ENCODE measurements at places on chromosomes 12 and 14. TPM values are rescaled to one million over a fixed set of nuclear protein-coding genes. Genes with fewer than 3 reads are reported as not detected.
A peak's percentile ranks its signal among the peaks of the same experiment; 100 is the strongest.

- no peak for DNase-seq
Observed at GRCh38 chr14:33866425-33867088, 84.3 kb downstream of the EGLN3 start.

- DNase-seq = peak; percentile 29
Observed at GRCh38 chr12:110932046-110932445, 11.7 kb upstream of the MYL2 start.

- DNase-seq = no peak
Observed at GRCh38 chr12:130850418-130851021, 11.5 kb upstream of the STX2 start.

DNA sequence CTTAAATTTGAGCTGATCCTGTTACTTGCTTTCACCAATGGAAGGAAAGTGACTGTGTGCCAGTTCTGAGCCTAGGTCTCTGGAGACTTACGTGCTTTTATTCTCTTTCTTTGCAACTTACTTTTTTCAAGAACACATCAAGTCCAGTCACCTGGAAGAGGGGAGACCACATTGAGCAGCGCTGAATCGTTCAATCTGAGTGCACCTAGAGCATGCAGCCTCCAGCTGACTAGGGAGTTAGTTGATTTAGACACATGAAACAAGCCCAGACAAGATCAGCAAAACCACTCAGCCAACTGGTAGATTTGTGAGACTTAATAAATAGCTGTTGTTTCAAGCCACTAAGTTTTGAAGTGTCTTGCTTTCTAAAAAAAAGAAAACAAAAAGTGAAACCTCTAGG lies 1014.8 kb upstream of the FBXO33 start:
- DNase-seq = no peak

DNA sequence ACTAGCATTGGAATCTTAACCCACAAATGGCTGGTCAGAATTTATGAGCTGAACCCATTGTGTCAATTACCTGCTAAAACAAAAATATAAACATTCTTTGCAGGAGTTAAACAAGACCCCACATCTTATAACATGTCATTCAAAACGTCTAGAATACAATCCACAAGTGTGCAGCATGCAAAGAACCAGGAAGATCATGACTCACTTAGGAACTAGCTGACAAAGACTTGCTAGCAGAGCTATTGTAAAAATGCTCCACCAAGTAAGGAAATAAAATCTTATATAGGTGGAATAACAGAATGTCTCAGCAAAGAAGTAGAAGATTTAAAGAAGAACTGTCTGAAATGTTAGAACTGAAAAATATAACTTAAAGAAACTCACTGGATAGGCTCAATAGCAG lies 26.5 kb upstream of the POC1B start:
- DNase-seq = no peak

- DNase-seq = no peak
Observed at GRCh38 chr14:43665570-43666267, 841.4 kb downstream of the FSCB start.

GRCh38 chr14:90857866-90858265 lies 41.6 kb upstream of the TTC7B start:
- DNase-seq = no peak

- no peak for DNase-seq
Observed at GRCh38 chr12:26573225-26573909, 259.6 kb downstream of the ITPR2 start.

DNA sequence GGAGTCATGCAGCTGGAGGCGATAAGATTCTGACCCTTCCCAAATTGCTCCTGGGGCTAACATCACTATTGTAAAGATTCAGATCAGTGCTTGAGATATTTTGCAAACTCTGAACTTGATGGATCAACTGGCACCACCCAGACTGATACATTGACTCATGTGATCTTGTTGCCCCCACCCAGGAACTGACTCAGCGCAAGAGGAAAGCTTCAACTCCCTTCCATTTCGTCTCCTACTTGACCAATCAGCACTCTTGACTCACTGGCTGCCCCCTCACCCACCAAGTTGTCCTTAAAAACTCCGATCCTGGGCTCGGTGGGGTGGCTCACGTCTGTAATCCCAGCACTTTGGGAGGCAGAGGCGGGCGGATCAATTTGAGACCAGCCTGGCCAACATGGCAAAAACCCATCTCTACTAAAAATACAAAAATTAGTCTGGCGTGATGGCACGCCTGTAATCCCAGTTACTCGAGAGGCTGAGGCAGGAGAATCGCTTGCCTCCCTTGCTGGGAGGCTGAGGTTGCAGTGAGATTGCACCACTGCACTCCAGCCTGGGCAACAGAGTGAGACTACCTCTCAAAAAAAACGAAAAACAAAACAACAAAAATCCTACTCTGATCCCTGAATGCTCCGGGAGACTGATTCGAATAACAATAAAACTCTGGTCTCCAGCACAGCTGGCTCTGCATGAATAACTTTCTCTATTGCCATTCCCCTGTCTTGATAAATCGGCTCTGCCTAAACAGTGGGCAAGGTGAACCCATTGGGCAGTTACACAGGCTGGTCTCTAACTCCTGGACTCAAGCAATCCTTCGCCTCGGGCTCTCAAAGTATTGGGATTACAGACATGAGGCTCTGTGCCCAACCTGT lies 9.8 kb upstream of the ARF6 start:
- no peak for DNase-seq

DNA sequence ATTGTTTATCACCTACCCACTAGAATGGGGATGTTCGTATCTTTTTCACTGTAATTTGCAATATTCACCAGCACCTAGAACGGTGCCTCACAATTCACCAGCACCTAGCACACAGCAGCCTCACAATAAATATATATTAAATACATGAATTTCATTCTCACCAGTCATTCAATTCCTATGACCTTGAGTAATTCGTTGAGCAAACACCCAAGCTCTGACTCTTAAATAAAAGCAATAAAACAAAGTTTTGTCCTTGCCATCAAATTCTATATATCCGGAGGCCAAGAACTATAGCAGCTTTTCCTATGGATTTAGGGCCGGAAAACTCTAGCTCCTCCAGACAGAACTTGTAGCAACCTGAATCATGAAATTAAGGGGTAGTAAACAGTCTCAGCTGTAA lies 981 bp downstream of the VTI1B start:
- no peak for DNase-seq

GRCh38 chr14:69594846-69595245 lies 16.6 kb upstream of the SUSD6 start:
- DNase-seq = no peak

- no peak for DNase-seq
Observed at GRCh38 chr14:92847749-92848148, 53.6 kb downstream of the GOLGA5 start.

- no peak for DNase-seq
Observed at GRCh38 chr14:48331421-48331820, 656.0 kb upstream of the MDGA2 start.

DNA sequence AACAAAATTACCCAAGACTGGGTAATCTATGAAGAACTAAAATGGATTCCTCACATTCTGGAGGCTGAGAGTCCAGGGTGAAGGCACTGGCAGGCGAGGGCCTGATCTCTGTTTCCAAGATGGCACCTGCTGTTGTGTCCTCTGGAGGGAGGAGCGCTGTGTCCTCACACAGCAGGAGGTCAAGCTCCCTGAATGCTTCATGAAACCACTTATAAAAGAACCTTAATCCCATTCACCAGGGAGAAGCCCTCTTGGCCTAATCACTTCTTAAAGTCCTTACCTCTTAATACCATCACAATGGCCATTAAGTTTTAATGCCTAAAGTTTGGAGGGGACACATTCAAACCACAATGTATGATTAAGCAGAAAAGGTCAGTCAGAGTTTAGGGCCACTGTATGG lies 172.4 kb downstream of the EMP1 start:
- no peak for DNase-seq

GRCh38 chr14:20116748-20117147 lies 6.2 kb downstream of the OR4K17 start:
- no peak for DNase-seq

DNA sequence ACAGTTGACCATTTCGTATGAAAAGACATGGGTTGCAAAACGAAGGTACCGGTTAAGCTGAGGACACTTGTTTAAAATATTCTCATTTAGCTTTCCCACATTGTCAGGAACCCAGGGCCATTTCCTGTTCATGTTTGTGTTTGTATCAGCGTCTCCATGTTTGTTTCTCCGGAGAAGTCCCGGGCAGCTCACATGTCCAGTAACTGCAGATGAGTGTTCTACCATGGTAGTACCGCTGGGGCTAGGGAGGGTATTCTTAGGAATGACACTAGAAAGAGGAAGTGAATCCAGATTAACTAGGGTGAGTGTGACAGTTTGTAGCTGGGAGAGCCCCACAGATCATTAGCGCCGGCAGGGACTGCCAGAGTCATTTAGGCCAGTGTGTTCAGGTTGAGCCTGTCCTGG lies 50.0 kb upstream of the EVL start:
- no peak for DNase-seq

DNA sequence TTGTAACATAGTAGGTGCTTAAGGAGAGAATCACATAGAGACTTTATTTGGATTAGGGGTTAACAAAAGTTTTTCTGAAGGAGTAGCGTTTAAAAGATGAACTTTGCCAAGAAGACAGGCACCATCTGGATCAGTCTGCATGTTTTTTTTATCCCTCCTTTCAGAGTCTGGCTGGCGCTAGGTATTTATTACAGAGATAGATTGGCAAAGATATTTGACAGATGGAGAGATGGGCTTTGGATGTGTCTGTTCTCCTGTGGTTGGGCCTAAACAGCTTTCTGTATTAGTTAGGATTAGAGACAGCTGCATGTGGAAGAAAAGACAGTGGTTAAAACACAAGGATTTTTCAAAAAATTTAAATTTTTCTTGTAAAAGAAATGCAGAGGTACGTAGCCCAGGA lies 133.9 kb downstream of the C12orf75 start:
- DNase-seq = no peak

- peak; percentile 93 for DNase-seq
Observed at GRCh38 chr12:26691234-26691970, 141.6 kb downstream of the ITPR2 start.

- DNase-seq = no peak
Observed at GRCh38 chr12:111798182-111798581, 31.4 kb downstream of the ALDH2 start.

- DNase-seq = peak; percentile 68
Observed at GRCh38 chr12:65720136-65721130, 103.8 kb upstream of the HMGA2 start.

DNA sequence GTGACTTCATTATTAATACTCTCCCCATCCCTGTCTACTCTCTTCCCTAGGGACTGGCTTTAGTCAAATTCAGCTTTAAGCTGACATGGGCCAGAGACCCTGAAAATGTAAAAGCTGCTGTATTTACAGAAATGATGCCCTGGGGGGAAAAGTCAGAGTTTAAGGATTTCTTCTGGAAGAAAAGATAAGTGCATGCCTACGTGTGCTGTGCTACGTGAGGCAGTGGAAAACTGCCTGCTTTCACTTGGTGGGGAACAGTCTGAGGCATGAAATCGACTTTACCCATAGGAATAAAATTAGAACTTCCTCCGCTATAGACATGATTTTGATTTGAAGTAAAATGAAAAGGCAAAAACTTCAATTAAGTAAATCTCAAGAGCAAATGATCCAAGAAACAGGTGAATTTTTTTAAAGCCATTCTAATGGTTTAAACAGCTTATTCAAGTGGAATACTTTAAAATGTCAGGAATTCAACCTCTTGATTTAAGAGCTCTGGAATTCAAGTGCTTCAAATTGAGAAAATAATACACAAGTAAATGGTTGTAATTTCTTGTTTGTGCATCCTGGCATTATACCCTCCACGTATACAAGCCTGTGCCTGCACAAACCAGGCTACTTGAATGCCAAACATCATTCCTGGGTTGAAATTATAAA lies 168.5 kb downstream of the FOXN3 start:
- DNase-seq = no peak

GRCh38 chr12:115944837-115945490 lies 332.5 kb downstream of the MED13L start:
- DNase-seq = no peak

- peak; percentile 87 for DNase-seq
Observed at GRCh38 chr12:5745251-5745888, 199.7 kb downstream of the ANO2 start.

GRCh38 chr12:14326699-14327098 lies 38.8 kb upstream of the ATF7IP start:
- DNase-seq = no peak

GRCh38 chr12:117889098-117889497 lies 79.7 kb downstream of the KSR2 start:
- no peak for DNase-seq

DNA sequence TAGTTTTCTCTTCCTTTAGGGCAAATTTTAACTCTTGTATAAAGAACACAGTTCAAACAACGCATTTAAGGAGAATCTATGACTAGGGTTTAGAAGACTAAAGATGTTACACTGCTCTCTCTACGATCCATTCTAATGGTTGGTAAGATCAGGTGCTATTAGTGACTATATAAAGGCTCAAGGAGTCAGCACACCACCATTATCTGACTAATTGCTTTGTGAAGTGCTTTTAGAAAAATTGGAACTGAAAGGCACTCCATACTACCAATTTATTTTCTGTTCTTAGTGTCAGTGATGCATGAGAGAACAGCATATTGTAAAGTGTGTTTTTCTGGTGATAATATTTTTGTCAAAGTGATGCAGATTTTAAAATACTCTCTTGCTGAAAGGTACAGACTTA lies 136.8 kb downstream of the SYT1 start:
- no peak for DNase-seq

DNA sequence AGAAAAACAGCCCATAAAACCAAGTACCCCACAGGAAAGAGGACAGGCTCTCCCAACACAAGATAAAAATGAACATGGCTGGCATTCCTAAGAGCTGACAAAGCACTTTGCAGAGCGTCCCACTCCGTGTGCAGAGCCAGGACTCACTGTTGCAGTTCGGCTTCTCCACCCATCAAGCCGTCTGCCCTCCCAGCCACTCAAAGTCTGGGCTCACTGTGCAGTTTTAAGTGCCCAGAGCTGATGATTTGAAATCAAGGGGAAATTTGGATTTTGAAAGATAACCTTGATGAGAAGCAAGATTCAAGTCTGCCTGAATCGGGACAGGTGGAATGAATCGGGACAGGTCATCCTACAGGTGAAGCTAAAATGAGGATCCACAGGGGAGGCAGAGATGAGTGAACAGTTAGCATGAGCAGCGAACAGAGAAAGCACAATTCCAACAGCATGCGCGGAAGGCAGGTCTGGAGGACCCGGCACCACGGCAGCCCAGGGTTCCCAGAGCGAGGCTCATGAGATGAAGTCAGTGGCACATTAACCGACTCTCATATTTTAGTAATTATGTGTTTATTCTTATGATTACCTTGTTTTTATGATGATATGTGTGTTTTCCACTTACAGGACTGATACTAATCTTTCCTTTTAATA lies 39.8 kb upstream of the GPR68 start:
- DNase-seq = peak; percentile 82

- DNase-seq = peak; percentile 85
Observed at GRCh38 chr14:71855399-71856036, 76.7 kb upstream of the RGS6 start.

- peak; percentile 73 for DNase-seq
Observed at GRCh38 chr12:43292699-43293098, 259.3 kb downstream of the ADAMTS20 start.

ANKRD33 gene
- not detected for polyA plus RNA-seq

TMEM263 gene
- 77.8 TPM for polyA plus RNA-seq

KCNC2 gene
- polyA plus RNA-seq = not detected

PRB3 gene
- polyA plus RNA-seq = 0.82 TPM

RNU6-7 gene
- not detected for polyA plus RNA-seq

ARHGAP9 gene
- polyA plus RNA-seq = not detected

GALNT6 gene
- polyA plus RNA-seq = 5.2 TPM

HCAR2 gene
- not detected for polyA plus RNA-seq

RNU7-1 gene
- not detected for polyA plus RNA-seq

ANKS1B gene
- 1.9 TPM for polyA plus RNA-seq

ACRBP gene
- 7.0 TPM for polyA plus RNA-seq

C14orf119 gene
- 120 TPM for polyA plus RNA-seq
